AG09309 (cell line): ENCODE measurements at places on chromosomes 5 and 9.

- peak; percentile 63 for DNase-seq
These were observed 94.9 kb upstream of the DAB2 start for GRCh38 chr5:39519566-39520231.

- DNase-seq = no peak
These were observed 137.4 kb upstream of the OTULINL start for GRCh38 chr5:14444161-14444560.

- DNase-seq = no peak
These were observed 324.3 kb upstream of the RORB start for GRCh38 chr9:74172874-74173273.

DNA sequence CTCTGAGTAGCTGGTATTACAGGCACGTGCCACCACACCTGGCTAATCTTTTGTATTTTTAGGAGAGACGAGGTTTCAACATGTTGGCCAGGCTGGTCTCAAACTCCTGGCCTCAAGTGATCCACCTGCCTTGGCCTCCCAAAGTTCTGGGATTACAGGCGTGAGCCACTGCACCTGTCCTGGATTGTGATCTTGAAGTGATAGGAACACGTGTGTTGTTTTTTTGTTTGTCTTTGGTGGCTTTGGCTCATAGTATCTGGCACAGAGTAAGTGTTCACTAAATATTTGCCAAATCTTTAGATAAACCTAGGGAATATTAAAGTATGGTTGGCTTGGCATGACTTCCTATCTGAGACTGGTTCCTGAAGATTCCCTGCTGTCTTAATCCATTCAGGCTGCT, 172.7 kb downstream of the ARHGAP26 start:
- DNase-seq = no peak

DNA sequence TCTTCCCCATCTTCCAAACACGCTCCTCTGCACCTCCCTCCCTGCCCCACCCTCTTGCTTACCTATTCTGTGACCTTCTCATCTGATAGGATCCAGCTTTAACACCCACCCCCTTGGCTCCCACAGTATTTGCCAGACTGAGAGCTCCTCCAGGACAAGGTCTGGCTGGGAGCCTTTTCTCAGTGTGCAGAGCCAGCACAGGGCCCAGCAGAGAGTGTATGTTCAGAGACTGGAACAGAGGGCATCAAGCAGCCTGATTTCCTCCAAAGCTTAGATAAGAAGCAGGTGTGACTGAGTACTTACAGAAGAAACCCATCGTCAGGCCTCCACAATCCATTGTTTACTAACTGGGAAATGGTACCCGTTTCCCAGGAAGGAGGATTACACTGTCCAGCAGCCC, 26.6 kb downstream of the LHX6 start:
- DNase-seq = no peak

DNA sequence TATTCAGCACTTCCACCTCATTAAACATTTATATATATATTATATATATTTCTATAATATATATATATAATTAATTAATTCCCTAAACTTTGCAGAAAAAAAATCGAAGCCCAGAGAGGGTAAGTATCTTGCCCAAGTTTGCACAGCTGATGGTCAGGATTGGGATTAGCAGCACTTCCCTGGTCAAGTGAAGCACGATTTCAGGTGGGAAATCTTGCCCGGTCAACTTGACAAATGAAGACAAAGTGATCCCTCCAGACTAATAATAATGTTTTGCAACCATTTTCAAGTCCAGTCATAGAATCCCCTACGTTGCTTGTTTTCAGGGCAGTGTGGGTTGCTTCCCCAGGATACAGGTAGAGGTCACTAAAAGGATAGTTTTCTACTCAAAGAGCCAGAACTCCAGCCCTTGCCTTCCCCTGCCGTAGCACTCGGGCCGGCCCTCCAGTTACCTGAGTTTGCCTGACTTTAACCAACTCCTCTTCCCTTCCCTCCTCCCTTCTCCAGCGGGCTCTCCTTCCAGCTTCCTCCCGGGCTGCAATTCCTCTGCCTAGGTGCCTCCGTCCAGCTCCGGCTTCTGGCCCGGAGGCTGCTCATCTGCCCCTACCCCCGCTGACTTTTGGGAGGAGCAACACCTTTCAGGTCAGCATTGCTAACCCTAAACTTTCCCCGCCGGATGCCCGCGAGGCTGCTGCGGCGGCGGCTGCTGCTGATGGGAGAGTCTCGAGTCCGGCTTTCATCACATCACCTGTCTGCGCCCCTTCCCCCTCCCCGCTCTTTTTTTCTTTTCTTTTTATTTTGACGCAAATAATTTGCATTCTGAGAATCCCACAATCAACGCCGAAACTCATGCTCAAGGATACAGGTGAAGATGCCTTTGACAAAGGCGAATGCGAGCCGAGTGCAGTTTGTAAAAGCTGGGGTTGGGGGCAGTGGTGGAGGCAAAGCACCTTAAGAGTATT, 930 bp downstream of the PRLR start:
- no peak for DNase-seq

DNA sequence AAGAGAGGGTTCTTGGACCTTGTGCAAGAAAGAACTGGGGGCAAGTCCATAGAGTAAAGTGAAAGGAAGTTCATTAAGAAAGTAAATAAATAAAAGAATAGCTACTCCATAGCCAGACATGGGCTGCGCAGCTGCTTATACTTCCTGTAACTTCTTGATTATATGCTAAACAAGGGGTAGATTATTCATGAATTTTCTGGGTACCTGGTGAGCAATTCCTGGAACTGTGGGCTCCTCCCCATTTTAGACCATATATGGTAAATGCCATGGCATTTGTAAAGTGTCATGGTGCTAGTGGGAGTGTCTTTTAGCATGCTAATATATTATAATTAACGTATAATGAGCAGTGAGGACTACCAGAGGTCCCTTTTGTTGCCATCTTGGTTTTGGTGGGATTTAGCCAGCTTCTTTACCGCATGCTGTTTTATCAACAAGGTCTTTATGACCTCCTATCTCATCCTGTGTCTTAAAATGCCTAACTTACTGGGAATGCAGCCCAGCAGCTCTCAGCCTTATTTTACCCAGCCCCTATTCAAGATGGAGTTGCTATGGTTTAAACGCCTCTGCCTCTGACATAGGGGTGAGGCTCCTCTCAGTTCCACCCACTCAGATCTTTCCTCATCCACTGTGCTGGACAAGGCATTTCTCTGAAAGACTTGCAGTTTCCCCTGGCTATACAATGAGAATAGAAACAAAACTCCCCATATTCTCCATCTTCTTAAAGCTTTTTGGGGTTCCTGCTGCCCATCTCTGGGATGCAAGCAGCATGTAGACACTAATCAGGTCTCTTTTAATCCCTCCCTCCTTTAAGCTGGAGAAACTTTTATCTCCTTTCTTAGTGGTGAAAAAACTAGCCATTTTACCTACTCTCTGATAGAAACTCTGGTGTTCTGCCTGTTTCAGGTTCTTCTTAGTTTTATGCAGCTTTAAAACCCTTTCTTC, 91.2 kb downstream of the ARRDC3 start:
- DNase-seq = no peak

- DNase-seq = no peak
These were observed 91.1 kb upstream of the RUSC2 start for GRCh38 chr9:35398651-35399335.

- DNase-seq = no peak
These were observed 91.9 kb upstream of the GABRP start for GRCh38 chr5:170691657-170692056.

DNA sequence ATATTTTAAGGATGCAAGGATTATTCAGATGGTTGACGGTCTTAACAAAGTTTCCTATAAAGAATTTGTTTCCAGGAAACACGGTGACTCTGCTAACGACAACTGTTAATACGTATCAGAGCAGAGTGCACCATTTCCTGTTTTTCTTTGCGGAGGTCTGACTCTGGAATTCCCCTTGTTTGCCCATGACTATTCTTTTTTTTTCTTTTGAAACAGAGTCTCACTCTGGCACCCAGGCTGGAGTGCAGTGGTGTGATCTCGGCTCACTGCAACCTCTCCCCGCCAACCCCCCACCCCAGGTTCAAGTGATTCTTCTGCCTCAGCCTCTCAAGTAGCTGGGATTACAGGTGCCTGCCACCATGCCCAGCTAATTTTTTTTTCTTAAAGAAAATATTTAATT, 115.9 kb downstream of the CDC42SE2 start:
- peak; percentile 29 for DNase-seq

DNA sequence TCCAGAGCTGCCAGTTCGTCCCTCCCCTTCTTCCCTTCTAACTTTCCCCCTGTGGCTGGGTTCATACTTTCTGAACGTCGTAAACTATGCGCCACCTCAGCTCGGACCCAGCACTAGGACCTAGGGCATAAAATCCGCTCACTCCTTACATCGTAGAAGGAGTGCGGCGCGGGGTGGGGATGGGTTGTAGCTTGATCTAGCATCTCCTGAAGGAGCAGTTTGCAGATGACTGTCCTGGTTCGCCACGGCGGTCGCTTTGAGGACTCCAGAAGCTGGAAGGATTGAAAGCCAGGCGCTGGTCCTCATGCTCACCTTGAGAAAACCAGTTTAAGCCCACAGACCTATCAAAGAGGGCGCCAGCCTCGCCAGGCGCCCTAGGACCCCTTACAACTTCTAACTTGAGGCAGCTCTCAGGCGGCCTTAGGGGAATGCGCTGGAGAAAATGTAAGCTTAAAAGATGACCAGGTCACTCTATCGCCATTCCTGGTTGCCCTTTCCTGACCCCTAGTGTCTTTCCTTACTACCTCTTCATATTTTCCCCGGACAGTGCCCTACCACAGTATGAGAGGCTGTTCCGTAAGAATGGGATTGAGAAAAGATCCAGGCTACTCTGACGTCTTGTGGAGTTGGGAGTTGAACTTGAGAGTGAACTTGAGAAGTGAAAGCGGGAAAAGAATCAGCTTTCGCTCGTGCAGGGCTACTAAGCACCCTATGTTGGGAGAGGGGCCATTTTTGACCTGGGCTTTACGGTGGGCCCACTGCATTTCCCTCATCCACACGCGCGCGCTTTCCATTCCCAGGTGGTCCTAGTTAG, 2.8 kb downstream of the RORB start:
- DNase-seq = no peak

DNA sequence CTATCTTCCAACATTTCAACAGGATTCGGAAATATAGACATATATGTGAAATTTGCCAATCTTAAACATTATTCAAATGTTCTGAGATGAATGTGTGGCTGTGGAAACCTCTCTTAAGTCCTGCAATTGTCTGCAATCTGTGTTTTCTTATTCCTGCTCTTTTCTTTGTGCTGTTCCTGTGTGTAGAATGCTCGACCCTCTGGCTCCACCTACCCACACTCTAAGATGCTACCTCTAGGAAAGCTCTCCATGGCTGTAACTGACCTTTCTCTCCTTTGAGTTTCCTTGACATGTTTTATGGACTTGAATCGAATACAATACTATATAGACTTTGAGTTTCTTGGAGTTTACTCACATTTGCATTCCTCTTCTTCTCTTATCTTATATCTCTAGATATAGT, 120.6 kb upstream of the ASTN2 start:
- DNase-seq = no peak

DNA sequence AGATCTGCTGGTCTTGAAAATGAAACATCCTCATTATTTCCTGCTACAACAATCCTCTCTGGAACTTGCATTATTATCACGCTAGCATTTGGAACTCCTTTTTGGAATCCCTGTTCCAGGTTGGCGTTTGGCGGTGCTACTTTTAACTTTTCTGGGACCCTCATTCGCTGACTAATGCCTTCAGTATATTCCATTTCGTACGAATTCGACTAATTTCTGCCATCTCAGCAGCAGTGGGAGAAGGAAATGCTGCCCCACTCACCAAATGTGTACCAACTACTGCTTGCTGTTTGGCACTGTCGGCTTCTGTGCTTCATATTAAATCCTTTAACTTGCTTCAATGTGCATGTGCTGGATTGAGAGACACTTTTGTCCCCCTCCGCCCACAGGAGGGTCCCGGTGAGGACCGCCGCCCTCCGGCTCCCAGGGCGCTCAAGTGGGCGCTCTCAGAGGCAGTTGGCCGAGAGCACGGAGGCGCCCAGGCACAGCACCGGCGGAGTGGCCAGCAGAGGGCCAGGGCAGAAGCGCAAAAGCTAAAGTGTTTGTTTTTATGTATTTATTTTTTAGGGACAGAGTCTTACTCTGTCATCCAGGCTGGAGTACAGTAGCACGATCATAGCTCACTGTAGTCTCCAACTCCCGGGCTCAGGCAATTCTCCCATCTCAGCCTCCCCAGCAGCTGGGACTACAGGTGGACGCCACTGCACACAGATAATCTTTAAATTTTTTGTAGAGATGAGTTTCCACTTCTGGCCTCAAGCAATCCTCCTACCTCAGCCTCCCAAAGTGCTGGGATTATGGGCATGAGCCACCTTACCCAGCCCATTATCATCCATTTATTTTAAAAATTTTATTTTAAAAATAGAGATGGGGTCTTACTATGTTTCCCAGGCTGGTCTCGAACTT, 11.9 kb downstream of the PDE6A start:
- DNase-seq = no peak

GRCh38 chr9:104860263-104860662, 67.7 kb downstream of the ABCA1 start:
- no peak for DNase-seq

- no peak for DNase-seq
These were observed 204.1 kb upstream of the EFNA5 start for GRCh38 chr5:107874795-107875194.

DNA sequence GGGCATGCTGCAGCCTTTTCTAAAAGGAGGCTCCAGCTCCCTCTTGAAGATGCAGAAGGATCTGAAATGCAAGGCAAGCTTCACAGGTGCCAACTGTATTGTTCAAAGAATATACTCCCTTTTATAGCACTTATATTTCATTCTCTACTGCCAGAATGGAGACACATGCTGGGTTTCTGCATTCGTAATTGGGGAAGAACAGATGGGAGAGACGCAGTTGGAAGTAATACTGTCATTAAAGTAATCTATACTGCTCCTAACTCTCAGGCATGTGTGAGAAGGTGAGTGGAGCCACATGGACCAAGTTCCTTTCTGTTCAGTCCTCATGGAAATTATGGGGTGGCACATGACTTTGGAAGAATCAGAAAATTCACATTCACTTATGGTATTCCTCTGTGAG, 226.4 kb downstream of the TRIM32 start:
- DNase-seq = no peak

DNA sequence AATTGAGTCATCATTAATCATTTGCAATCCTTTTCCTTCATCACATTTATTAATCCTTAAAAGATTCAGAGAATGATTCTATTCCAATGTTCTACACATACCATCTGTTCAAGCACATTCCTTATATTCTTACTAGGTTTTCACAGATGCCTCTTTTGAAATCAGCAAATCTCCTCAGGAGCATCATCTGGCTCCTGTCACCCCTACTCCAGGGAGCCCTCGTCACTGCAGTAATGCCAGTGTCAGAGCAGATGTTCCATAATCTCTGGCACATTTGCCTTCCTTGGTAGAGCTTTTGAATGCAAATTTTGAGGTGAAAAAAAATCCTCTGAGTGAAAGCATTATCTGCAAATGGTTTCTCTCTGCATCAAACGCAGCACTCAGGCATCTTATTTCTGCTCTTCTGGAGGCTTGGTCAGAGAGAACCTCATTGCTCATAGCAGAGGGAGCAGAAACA, 7.6 kb upstream of the KCNV2 start:
- no peak for DNase-seq

GRCh38 chr5:127326431-127326830, 35.8 kb downstream of the MEGF10 start:
- no peak for DNase-seq

- no peak for DNase-seq
These were observed 45.9 kb downstream of the LARP1 start for GRCh38 chr5:154801083-154801482.

- no peak for DNase-seq
These were observed 35.5 kb downstream of the PALM2AKAP2 start for GRCh38 chr9:109815366-109815947.

- DNase-seq = no peak
These were observed 43.0 kb upstream of the GNAQ start for GRCh38 chr9:78074385-78075291.
